Stimulated activated CD8-positive, alpha-beta memory T cell treated with anti-CD3 and anti-CD28 coated beads, Interleukin-7, amount 100 ng/mL, for 1 hour (primary cell): ENCODE measurements at places on chromosomes 11 and 22.

GRCh38 chr11:67116758-67117105, 2.3 kb upstream of the KDM2A start:
- DNase-seq, result no peak

DNA sequence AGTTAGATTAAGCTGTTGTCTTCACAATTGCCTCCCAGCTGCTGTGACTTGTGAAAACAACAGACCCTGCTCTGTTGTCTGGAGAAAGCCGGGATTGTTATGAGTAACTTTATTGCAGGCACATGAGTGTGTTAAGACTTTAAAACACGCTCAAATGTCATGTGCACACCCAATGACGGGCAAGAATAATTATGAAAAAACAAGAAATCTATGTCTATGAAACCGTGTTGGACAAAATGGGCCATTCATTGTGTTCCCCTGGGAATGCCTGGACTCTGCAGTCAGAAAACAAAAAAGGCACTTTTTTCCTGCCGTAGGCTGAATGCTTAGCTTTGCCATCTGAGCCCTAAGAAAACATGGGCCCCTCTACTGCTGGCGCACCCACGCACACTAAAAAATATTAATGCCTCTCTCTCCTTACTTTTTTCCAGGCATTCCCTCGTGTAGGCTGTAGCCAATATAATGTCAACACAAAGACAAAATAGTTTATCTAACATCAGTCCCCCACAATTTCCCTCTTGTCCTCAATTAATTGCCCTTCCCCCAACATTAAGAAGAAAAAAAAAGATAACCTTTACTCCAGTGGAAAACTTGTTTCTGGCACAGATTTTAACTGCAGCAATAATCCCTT, 207.9 kb downstream of the SOX6 start:
- DNase-seq, result no peak

DNA sequence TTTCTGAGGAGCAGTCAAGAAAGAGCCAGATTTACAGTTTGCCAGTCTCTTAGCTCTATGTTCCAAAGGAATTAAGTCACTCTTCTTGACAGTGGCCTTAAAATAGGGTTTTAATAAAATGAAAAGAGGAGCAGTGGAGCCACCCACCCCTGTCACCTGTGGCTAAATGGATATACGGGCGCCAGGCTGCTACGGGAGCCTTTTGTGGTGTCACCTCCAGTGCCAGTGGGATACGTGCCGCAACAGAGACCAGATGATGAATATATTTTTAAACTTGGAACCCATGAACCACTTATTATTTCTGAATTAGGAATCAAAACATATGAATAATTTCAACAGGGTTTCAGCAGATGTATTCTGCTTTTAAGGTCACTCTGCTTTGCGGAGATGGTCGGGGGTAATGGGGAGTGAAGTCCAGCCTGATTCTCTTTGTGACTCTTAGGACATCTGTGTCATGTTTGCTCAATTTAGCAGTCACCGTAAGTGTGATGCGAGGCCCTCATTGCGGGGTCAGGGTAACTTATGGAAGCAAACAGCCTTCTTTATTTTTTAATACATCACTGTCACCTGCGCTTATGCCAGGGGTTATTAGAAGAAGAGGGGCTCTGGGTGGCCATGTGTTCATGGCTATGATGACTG, 64.3 kb downstream of the ZBTB16 start:
- no peak for DNase-seq

DNA sequence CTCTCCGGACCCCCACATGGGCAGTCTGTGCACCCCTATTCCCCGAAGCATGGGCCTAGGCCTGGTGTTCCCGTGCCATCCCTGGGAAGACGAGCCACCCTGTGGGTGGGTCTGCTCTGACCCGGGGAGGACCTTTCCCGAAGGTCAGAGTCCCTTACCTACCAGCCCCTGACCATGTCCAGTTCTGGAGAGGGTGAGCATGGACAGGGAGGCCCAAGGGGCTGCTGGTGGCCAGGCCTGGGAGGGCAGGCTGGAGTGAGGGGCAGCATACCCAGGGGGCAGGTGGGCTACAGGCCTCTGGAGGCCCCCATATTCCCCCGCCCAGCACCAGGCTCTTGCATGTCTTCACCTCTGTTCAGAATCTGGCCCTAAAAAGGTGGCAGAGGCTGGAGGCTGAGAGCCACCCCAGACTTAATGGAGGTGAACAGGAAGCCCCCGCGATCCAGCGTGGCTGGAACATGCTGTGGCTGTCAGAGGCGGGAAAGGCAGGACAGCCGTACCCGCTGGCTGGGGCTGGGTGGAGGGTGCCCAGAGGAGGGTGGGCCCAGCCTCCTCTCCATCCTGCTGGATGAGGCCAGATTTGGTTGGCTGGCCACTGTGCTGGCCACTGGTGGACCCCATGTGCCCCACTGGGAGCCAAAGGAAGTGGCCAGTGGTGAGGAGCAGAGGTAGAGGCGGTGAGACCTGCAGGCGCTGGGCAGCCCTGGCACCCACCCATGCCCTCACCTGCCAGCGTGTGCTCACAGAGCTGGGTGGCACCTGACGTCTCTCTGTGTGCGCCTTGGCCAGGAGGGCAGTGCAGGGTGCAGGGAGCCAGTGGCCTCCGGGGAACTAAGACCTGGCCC, 11.2 kb upstream of the SYT8 start:
- no peak for DNase-seq

DNA sequence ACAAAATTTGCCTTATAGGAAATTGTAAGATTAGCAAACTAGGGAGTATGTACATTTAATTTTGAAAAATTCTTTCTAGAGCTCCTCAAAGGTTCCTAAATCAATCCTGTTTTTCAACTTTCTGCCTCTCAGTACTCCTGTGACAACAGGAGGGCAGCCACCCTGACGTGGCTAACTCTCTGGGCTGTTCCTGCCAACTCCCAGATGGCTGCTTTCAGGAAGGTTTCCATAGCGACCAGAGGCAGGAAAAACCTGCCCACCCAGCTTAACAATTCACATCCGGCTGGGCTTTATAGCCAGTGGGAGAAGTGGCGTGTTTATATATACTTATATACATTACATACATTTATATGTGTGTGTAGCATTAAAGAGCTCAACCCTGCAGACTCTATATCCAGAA, 26.5 kb downstream of the SGSM3 start:
- no peak for DNase-seq

DNA sequence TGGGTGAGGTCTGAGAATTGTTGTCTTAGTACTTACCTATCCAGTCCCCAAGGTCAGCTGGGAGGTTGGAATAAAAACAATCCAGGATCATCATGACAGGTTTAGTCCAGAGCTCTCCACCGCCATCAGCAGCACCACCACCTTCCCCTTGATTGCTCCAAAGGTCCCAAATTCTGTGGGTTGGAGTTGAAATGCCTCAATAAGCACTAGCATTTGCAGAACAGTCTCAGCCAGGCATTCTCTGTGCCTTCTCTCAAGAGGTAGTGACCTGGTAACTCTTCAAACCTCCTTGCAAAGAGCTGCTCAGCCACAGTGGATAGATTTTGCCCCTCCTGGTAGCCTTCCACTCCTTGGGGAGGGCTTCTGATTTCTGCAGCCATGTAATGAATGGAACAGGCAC, 69.6 kb downstream of the PRDM11 start:
- no peak for DNase-seq

GRCh38 chr11:67120456-67120855, 1.4 kb downstream of the KDM2A start:
- no peak for DNase-seq

DNA sequence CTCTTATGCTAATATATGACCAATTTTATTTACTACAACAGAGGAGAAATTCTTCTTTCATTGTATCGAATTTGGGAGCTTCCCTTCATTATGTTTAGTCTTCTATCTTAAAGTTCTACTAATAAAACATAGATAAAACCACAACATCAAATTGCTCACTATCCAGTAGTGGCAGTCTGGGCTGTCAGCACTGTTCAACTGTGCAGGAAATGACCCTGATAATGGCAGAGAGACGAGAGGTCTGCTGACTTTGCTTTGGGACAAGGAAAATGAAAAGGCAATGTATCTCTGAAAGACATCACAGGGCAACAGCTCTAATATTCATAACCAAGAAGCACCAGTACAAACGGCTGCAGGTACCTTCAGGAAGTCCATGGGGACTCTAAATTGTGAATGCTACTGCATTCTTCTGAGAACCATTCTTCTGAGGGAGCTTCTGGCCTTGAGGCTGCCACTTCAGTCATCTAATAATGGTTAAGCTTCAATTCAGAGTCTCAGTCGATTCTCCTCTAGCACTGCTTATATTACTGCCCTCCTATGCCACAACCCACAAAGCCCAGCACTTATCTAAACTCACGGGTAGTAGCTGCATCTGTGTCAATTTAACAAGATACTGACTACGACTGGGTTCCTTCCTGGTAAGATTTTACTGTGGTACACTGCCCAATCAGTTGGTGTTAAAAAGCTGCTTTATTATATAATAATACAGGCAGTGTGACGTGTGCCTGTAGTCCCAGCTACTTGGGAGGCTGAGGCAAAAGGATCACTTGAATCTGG, 44.2 kb downstream of the CKAP5 start:
- DNase-seq, result no peak

- no peak for DNase-seq
These were observed 6.0 kb upstream of the CHRM4 start for GRCh38 chr11:46397526-46397925.

- DNase-seq, result no peak
These were observed 679 bp upstream of the SSH3 start for GRCh38 chr11:67302571-67303131.

GRCh38 chr22:33605666-33606065, 314.6 kb downstream of the LARGE1 start:
- no peak for DNase-seq

GRCh38 chr11:89355646-89356045, 135.5 kb downstream of the NOX4 start:
- DNase-seq, result no peak

DNA sequence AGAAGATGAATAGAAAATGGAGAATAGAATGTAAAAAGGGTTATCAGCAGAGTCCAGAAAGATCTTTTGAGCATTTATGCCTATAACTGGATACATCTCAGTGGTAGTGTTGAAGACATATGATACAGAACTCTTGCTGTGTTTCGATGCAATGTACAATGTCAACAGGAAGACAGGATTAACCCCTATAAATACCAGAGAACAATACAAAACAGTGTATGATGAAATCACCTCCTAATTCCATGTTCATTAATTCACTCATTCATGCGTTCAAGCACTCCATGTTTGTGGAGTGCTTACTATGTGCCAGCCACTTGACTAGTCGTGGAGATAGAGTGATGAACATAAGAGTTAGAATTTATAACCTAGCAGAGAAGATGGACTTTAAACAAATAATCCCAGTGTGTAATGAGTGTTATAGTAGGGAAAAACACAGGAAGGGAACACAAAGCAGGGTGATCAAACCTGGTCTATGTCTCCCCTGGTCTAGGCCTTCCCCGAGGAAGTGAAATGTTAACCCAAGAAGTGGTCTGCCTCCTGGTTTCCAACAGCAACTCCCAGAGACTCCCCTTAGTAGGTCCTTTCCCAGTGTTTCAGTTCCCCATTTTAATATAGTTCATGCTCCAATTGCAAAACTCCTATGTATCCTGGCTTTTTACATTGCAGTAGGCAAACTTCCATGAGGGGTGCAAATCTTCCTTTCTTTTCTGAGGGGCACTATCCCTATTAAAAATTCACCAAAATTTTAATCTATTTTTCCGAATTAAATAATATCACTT, 9.1 kb upstream of the SESN3 start:
- no peak for DNase-seq
